ENCODE measurements at places on chromosomes 1 and 21.

GRCh38 chr1:54332781-54333585 lies 73.2 kb downstream of the SSBP3 start:
- no peak for DNase-seq

DNA sequence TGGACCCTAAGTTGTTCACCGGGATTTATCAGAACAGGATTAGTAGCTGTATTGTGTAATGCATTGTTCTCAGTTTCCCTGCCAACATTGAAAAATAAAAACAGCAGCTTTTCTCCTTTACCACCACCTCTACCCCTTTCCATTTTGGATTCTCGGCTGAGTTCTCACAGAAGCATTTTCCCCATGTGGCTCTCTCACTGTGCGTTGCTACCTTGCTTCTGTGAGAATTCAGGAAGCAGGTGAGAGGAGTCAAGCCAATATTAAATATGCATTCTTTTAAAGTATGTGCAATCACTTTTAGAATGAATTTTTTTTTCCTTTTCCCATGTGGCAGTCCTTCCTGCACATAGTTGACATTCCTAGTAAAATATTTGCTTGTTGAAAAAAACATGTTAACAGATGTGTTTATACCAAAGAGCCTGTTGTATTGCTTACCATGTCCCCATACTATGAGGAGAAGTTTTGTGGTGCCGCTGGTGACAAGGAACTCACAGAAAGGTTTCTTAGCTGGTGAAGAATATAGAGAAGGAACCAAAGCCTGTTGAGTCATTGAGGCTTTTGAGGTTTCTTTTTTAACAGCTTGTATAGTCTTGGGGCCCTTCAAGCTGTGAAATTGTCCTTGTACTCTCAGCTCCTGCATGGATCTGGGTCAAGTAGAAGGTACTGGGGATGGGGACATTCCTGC lies 3.9 kb upstream of the OLFML3 start:
- peak; percentile 82 for DNase-seq

DNA sequence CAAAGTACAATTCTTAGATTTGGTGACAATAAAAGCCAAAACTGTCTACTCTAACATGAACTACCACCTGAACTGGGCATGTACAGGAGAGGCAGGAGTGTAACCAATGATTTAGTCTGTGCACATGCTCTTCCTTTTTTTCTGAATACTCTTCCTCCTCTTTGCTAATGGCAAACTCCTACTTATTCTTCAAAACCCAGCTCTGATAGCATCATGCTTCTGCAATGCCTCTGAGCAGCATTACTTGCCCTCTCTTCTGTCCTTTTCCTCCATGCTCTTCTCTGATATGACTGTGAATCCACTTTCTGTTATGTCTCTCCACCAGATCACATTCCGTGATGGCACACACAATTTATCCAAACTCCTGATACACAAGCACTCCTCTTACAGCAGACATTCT lies 31.4 kb downstream of the CNN3 start:
- no peak for DNase-seq

- peak; percentile 10 for DNase-seq
These were observed 405.1 kb upstream of the ADAMTS5 start for GRCh38 chr21:27371975-27372331.
